ENCODE measurements at places on chromosomes 5 and 9.

GRCh38 chr9:11821306-11821975, 871.7 kb upstream of the TYRP1 start:
- no peak for DNase-seq

- peak; percentile 64 for DNase-seq
Observed at GRCh38 chr9:10268531-10269485, 344.0 kb downstream of the PTPRD start.

DNA sequence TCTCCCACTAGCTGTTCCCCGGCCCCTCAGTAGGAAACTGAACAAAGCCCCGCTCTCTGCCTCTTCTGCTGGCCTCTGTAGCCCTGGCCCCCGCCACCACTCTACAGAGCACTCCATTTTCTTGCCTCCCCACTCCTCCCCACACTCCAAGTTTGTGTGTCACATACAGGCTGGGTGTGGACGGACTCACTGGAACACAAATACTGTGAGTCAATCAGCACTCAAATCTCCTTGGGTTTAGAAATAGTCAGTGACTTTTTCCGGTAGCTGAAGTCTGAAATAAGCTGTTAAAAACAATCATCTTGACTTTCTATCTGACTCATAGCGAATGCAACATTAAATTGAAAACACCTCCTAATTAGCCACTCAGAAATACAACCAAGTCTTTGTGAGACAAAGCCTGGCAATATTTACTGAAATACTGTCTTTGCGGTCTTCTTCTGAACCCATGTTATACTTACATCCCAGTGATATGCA, 122.5 kb downstream of the LHFPL2 start:
- no peak for DNase-seq

GRCh38 chr5:23318960-23319359, 188.4 kb upstream of the PRDM9 start:
- DNase-seq: no peak

- no peak for DNase-seq
Observed at GRCh38 chr5:169960659-169961058, 19.6 kb downstream of the INSYN2B start.

GRCh38 chr5:40441733-40442132, 238.0 kb upstream of the PTGER4 start:
- no peak for DNase-seq

GRCh38 chr9:122382901-122383850, 12.4 kb downstream of the PTGS1 start:
- no peak for DNase-seq

GRCh38 chr9:93902051-93902779, 52.9 kb downstream of the BARX1 start:
- no peak for DNase-seq

DNA sequence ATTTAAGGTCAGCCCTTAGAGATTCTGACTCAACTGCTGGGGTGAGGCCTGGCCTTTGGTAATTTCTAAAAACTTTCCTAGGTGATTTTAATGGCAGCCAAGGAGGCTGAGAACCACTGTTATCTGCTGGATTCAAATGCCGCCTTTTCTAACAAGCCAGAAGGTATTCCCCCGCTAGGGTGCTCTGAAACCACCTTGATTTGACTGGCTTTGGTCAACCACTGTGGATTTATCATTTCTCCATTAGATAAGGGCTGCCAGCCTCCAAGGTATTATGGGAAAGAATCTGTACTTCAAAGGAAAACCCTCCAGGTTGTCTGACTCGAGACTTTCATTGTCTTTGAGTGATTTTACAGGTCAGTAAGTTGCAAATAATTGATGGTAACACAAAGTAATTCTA, 4.3 kb downstream of the ANXA6 start:
- DNase-seq: no peak

- no peak for DNase-seq
Observed at GRCh38 chr5:175214152-175214551, 229.8 kb downstream of the DRD1 start.

DNA sequence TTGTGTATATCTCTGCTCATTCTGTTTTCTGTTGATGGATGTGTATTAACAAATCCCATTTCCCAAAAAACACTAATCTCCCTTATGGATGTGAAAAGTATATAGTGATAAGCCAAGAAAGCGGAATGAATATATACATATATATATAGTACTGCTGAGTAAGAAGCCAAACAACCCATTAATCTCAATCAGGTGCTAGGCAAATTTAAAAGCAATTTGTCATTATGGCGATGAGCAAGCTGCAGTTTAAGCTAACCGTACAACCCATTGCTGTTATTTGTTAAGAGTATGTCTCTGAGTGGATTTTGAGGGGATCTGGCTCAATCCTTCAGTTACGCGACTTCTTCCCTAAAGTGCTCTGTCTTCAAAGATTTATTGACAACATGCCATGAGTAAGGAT, 640.4 kb upstream of the ARRDC3 start:
- DNase-seq: no peak

- no peak for DNase-seq
Observed at GRCh38 chr5:171692107-171692506, 93.5 kb upstream of the SMIM23 start.

GRCh38 chr5:44885903-44886302, 77.2 kb downstream of the MRPS30 start:
- no peak for DNase-seq

- no peak for DNase-seq
Observed at GRCh38 chr9:20614602-20615216, 7.6 kb downstream of the MLLT3 start.

DNA sequence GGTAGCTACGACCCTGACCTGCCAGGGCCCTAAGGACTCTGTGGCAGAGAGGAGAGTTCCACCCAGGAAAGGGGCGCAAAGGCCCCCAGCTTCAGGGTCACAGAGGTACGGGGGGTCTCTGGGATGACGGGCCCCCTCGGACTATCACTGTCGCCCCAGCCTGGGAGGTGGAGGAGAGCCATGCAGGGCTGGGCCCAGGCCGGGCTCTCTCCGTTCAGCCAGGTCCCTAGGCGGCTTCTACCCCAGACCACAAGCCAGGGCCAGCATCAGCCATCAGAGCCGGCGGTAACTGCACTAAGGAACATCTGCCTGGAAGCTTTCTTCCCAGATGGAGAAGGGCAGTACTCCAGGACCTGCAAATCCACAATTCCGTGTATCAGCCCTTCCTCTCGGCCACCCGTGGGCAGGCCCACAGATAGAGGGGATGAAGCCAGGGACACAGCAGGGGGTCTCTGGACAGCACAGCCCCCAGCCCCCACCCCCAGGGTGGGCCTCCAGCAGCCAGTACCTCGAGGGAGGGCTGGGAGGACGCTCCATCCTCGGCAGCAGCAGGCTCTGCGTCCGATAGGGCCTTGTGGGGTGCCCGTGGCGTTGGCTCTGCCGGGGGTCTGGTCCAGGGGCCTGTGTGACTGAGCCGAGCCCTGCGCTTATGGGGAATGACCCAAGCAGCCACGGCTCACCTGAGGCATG, 38.4 kb downstream of the NACC2 start:
- no peak for DNase-seq

- no peak for DNase-seq
Observed at GRCh38 chr5:169263591-169263990, 37.3 kb downstream of the SLIT3 start.

DNA sequence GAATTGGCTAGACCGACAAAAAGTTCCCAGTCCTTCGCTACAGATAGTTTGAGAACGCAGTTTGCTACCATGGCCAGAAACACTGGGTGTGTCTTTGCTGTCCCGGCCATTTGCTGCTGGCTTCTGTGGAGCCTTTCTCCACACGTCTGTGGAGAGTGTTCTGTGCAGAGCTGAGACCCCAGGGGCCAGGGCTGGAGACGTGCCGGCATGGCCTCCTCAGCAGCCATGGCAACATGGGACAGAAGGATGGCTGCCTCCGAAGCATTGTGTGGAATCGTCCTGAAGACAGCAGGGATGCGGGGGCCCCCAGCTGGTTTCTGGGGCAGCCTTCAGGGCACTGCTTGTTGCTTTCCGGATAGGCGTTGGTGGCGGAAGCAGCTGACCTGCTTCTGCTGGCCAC, 142.8 kb downstream of the GADD45G start:
- DNase-seq: no peak

DNA sequence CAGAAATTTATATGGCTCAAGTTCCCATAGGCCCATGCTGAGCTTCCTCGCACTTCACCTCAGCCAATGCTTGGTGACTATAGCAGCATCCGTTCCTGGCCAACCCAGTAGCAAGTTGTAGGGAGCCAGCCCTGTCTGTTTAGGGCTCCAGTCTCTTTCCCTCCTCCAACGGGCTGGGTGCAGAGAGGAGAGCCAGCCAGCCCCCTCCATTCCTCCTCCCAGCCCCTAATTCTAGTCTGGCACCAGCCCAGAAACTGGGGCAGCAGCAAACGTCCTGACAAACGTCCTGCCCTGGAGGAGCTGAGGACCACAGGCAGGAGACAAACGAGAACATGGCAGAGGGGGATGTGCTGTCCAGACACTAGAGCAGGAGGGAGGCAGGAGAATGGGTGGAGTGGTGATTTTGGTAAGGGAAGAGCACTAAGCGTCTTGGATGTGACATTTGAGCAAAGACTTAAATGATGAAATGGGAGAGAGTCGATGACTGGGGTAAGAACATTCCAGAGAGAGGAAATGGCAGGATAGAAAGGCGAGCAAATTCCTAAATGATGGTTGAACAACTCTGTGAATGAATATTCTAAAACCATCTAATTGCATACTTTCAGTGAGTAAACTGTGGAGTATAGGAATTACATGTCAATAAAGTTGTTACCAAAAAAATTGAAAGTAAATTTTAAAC, 222.5 kb upstream of the DAPK1 start:
- DNase-seq: no peak

DNA sequence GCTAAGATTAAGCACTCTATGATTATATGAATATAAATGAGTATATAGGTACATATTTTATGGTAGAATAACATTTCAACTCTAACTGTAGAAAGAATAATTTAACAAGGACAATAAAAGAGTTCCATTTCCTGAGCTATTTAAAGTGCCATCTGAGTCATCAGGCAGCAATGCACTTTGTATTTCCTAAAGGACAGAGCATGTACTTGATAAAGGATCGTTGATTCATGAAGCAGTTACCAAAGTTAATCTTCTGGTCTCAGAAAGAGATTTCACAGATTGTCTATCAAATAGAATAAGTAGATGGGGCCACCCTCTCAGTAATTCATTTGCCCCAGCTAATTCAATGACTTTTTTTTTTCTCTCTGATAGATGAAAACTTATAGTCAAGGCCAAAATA, 747.8 kb downstream of the CDH18 start:
- no peak for DNase-seq

DNA sequence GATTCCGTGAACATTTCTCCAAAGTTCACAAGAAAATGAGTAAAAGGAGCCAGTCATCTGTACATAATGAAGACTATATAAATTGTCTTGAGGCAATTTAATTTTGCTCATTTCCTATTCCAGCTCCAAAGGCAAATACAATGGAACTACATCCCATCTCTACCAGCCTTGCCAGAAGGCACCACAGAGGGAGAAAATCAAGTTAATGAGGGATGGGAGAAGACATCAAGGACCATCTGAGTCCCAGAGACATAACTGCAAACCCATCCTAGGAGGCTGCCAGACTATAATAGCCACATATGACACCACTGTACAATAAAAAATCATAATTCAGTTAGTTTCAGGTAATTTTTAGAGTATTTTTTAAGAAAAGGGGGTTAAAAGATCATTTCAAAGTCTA, 136.3 kb upstream of the RGMB start:
- DNase-seq: no peak
